ENCODE measurements at places on chromosomes 11 and 22.

GRCh38 chr11:1373536-1374214, 16.1 kb upstream of the BRSK2 start:
- no peak for DNase-seq

GRCh38 chr11:77386178-77386577, 84.7 kb upstream of the GDPD4 start:
- no peak for DNase-seq

DNA sequence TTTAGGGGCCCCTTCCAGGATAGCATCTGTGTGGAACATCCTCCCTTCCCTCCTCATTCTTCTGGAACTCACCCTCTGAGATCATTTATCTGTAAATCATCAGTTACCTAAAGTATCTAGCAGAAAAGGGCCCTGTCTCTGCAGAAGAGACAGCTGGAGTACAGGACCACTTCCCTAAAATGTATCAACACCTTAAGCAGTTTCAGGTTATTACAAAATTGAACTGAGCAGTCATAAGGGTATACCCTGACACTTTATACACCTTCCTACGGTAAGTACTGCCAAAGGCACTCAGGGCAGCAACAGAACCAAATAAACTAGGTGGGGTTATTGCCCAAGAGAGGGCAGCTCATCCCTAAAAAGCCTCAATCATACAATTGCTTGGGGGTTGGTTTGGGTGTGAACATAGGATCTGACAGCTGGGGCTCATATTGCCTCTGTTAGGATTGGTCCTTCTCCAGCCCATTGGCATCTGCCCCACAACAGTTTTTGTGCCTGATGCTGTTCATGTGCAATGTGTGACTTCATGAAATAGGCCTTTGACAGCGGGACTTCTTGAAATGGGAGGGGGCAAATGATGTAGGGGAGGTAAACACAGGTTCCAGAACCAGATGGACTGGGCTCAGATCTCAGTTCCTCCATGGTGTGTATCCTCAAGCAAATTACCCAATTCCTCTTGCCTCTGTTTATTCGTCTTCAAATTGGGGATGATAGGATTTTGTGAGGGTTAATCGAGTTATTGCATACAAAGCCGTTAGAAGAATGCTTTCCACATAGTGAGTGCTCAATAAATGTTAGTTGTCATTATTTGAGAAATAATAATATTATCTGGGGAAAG, 2.9 kb downstream of the POU2AF3 start:
- no peak for DNase-seq

DNA sequence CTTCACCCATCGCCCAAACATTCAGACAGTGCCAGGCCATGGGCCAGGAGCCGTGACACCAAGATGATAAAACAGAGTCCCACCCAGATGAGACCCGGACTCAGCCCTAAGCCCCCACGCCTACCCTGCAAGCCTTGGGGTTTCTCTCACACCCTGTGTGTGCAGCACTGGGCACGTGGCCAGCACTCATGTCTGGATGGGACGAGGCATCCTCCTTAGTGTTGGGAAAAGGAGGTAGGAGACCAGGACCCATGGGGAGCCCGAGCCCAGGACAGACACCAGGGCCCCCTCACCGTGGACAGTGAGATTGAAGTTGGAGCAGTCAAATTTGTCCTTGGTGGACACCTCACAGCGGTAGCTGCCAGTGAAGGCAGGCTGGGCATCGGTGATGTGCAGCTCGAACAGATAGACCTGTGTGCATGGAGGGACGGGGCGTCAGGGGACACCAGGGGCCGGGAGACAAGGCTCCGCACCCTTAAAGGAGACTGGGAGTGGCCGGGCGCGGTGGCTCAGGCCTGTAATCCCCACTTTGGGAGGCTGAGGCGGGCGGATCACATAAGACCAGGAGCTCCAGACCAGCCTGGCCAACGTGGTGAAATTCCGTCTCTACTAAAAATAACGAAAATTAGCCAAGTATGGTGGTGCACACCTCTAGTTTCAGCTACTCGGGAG, 4.2 kb downstream of the MYBPC3 start:
- DNase-seq: no peak

DNA sequence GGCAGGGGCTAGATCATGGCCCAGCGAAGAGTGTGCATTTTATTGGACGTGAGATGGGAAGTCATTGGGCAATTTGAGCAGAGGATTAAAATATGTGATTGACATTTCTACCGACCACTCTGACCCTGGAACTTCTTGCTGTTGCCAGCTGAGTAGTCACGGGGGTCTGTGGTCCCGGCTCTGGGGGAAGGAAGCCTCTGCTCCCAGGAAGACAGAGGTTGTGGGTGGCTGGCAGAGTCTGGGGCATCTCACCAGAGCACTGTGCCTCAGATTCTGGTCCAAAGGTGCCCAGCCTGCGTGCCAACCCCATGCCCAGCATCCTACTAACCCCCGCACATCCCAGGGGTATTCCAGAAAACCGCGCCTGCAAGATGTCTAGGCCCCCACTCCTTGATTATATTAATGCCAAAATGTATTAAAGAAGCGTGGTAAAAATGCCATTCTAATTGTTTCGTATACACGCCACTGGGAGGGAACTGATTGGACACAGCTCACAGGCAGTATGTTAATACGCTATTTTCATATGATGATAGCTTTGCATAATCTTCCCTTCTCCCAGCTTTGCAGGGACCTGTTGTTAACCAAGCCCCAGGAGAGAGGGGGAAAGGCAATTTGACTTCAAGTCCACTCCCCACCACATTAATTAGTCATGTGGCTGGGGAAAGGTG, 25.3 kb upstream of the LMO1 start:
- no peak for DNase-seq
